ENCODE measurements at places on chromosomes 3 and 15. TPM values are rescaled to one million over a fixed set of nuclear protein-coding genes. Genes with fewer than 3 reads are reported as not detected.

Gene AADACL2
- not detected for total RNA-seq

- no peaks in the 10 kb centered on the region for H3K27me3 ChIP-seq
- H3K36me3 ChIP-seq, result no peaks in the 10 kb centered on the region
- no peak overlapping the region for H3K4me3 ChIP-seq
- DNase-seq, result no peak
- H3K27ac ChIP-seq, result no peak overlapping the region
- peaks cover 4% of the 10 kb centered on the region for H3K4me1 ChIP-seq
These were observed 21.4 kb upstream of the GPR171 start for GRCh38 chr3:151224268-151224866.

Gene GOLGA8Q
- total RNA-seq, result 1.7 TPM

Gene C3orf52
- total RNA-seq, result 74.6 TPM

Gene ZMYND10
- total RNA-seq, result 35.1 TPM

DNA sequence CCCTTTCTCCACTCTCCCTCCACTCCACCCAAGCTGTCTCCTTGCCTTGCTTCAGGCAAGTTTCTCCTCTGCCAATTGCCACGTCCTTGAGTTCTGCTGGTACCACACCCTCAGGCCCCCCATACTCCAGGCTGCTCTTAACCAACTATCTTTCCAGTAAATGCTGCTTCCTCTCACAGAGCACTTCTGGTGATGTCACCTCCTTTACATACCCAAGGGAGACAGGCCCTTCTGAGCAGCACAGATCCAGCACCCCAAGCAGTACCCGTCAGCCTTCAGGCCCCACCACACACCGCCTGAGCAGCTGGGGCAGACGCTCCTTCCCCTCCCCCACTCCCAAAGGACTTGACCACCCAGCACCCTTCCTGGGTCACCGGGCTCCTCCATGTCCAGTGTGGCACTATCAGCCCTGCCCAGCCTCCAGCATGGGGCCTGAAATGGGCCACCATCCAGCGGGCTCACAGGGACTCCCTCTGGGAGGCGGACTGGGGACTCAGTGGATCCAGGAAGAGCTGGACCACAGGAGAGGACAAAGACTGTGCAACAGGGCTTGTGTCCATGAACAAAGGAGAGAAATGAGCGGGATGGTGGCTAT, 50.2 kb downstream of the KLF15 start:
- no peaks in the 10 kb centered on the region for H3K27me3 ChIP-seq
- peak; percentile 40 for DNase-seq
- no peak overlapping the region for H3K4me3 ChIP-seq
- H3K36me3 ChIP-seq, result no peaks in the 10 kb centered on the region
- no peaks in the 10 kb centered on the region for H3K4me1 ChIP-seq
- no peak overlapping the region for H3K27ac ChIP-seq

DNA sequence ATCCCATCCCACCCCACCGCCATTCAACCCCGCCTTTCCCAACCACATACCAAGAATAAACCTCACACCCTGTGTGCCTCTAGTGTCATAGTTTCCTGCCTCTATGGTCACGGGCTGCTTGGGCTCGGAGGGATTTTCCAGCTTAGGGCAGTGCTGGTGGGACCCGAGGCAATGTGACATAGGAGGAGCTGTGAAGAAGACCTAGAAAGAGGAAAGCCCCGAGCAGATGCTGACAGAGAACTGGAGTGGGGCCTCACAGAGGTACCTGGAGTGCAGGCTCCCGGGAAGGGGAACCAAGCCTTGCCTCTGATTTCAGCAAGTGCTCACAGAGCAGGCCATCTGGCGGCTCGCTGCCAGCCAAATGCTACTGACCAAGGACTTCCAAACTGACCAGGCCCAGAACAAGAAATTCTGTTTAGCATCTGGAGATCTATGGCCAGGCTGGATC, 27.5 kb downstream of the BHLHE40 start:
- H3K4me1 ChIP-seq, result peaks cover 4% of the 10 kb centered on the region
- DNase-seq, result no peak
- no peak overlapping the region for H3K4me3 ChIP-seq
- H3K36me3 ChIP-seq, result no peaks in the 10 kb centered on the region
- H3K27ac ChIP-seq, result no peak overlapping the region
- no peaks in the 10 kb centered on the region for H3K27me3 ChIP-seq

GRCh38 chr3:7518026-7518425, 657.1 kb downstream of the GRM7 start:
- no peaks in the 10 kb centered on the region for H3K27me3 ChIP-seq
- H3K27ac ChIP-seq, result no peak overlapping the region
- H3K36me3 ChIP-seq, result no peaks in the 10 kb centered on the region
- H3K4me1 ChIP-seq, result no peaks in the 10 kb centered on the region
- no peak for DNase-seq

GRCh38 chr3:157107037-157107436, 52.9 kb downstream of the CCNL1 start:
- no peak overlapping the region for H3K27ac ChIP-seq
- no peaks in the 10 kb centered on the region for H3K4me1 ChIP-seq
- no peaks in the 10 kb centered on the region for H3K27me3 ChIP-seq
- no peak overlapping the region for H3K4me3 ChIP-seq

DNA sequence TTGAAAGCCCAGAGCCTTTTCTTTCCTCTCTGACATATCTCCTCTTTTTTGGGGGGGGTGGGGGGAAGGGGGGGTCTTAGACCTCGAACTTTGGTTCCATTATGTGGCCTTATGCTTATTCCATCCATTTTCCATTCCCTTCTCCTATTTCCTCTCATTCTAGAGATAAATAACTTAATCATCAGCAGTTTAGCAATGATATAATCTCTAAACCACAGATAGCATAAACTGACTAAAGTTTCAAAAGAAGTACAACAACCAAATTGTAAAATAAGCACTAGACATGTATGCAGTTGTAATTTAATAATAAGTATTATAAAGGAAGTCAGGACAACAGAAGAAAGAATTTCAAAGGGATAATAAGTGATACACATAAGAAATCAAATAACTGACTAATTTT, 64.5 kb downstream of the AQR start:
- no peak overlapping the region for H3K27ac ChIP-seq
- no peaks in the 10 kb centered on the region for H3K27me3 ChIP-seq
- no peak overlapping the region for H3K4me3 ChIP-seq
- no peak for DNase-seq

DNA sequence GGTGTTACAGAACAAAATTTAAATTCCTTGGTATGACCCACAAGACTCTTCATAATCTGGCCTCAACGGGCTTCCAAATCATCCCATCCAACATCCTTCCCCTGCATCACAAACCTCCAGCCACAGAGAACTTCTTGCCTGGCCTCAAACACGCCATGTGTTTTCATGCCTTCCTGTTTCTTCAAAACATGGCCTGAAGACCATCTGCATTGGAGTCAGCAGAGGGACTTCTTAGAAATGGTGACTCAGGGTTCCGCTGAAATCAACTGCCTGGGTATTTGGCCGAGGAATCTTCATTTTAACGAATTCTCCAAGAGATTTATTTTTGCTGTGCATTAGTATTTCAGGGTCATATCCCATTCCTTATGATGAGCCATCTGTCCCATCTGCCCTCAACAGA, 138.1 kb upstream of the RAP2B start:
- H3K27me3 ChIP-seq, result no peaks in the 10 kb centered on the region
- H3K36me3 ChIP-seq, result no peaks in the 10 kb centered on the region
- DNase-seq, result no peak
- no peak overlapping the region for H3K27ac ChIP-seq
- H3K4me3 ChIP-seq, result no peak overlapping the region

Gene IP6K2
- 64.1 TPM for total RNA-seq

DNA sequence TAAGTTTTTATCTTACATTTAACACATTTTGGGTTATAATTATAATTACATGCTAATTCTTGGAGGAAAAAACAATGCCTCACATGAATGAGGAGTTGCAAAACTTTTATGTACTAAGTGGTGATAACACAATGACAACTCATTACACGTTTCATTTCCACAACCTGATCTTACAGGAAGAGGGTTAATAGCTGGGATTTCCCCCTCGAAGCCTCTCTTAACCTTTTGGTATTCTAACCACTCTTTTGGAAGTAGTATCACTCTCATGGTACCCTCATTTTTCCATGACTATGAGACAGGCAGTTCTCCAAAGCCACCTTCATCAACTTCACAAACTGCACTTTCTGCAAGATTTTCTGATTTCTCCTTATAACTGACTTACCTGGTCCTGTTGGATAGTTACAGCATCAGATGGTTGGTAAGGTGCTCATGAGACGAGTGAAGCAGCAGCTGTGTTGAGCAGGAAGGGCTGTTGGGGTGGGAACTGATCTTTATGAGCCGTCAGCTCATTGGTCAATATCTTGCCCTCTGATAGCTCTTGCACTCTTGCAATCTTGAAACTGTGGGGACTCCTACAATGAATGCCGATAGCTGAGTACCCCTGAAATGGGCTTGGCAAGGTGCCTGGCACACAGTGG, 41.6 kb downstream of the ACAN start:
- no peak for DNase-seq
- no peaks in the 10 kb centered on the region for H3K27me3 ChIP-seq
- H3K4me3 ChIP-seq, result no peak overlapping the region
- H3K27ac ChIP-seq, result no peak overlapping the region
- no peaks in the 10 kb centered on the region for H3K4me1 ChIP-seq
- no peaks in the 10 kb centered on the region for H3K36me3 ChIP-seq

DNA sequence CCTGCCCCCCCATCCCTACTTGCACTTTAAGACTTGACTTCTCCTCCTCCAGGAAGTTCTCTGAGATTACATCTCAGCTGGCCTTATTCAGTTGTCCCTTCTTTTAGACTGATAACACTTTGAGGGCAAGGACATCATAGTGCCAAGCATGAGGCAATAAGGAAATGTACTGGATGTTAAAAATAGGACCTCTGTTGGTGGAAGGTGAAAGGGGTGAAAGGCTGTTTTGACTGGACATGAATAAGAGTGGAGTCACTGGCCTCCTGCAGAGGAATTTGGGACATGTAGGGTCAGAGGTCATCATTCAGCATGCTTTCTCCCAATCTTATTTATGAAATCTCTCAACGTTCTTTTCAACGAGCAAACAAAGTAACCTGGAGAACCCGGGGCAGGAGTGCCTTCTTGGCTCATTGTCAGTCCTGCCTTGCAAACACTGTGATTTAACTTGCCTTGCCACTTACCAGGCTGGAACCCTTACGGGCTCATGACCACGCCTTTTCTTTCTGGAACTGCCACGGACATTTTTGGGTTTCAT, 38.6 kb downstream of the TRIM71 start:
- no peak overlapping the region for H3K4me3 ChIP-seq
- H3K27me3 ChIP-seq, result no peaks in the 10 kb centered on the region
- DNase-seq, result peak; percentile 80
- no peak overlapping the region for H3K27ac ChIP-seq
- H3K4me1 ChIP-seq, result no peaks in the 10 kb centered on the region

Measured in upper lobe of left lung (tissue), 6 donors.